ENCODE measurements at places on chromosomes 1 and 21.

DNA sequence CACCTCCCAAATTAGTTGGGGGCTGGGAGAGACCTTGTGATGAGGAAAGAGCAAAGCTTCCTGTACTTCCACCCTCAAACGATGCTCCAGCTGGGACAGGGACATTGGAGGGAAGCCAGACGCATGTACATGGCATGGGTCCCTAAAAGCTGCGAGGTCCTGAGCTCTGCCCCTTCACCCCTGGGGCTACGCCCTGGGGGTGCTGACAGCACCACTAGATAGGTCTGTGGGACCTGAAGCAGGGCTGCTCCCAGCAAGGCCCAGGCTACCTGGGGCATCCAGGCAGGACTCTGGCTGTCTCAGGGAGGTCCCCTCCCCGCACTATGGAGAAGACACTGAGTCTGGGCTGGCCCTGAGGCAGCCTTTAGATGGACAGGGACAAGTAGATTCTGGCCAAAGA, 83.4 kb downstream of the DMRTB1 start:
- DNase-seq, result no peak

- DNase-seq, result no peak
Observed at GRCh38 chr1:176118985-176119384, 88.1 kb downstream of the COP1 start.

GRCh38 chr1:15262706-15263105, 15.7 kb downstream of the FHAD1 start:
- DNase-seq, result no peak

DNA sequence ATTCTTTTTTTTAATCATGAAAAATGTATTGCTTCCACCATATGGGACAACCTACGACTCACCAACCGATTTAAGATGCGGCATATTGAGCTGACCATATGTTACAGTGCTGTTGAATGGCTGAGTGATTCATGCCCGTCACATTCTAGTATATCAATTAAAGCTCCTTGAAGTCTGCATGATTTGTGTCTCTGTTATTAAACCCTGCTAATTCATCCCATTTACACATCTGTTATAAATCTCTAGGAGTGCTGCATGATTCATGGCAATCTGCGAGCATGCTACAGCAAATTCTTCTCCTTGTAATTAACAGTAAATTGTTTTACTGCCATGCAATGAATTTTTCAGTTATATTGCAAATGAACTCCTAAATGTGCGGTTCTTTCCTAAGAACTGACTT, 239.8 kb downstream of the USH2A start:
- no peak for DNase-seq

- no peak for DNase-seq
Observed at GRCh38 chr21:26599261-26599660, 26.2 kb upstream of the CYYR1 start.

DNA sequence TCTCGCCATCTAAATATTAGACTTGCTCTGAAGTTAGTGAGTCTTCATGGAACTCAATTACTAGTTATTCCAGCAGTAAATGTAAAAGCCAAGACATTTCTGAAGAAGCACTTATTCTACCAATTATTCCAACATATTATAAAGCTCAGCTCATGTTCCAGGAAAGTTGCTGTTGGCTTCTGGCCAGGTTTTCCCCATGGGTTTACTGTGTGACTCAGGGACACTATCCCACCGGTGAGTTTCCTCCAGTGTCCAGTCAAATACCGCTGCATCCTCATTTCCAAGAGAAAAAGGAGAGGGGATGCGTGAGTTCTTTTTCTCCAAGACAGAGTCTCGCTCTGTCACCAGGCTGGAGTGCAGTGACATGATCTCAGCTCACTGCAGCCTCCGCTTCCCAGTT, 9.2 kb upstream of the HHIPL2 start:
- DNase-seq, result no peak

DNA sequence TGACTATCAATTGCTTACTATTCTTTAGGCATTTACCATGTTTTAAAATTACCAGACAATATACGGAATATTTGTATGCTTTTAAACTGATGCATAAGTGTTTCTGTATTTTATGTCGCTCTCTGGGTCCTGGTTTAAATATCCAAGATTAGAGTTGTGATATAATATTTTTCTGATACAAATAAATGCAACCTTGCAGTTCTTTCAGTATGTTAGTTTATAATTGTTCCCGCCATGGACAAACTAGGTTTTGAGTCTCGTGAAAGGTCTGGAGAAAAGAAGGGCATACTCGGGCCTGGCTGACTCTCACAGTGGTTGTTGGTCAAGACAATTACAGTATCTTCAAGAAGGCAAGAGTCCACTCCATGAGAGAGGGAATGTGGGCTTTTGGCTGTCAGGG, 72.6 kb upstream of the AJAP1 start:
- no peak for DNase-seq

GRCh38 chr1:60487565-60488345, 414.2 kb upstream of the C1orf87 start:
- DNase-seq, result no peak

- no peak for DNase-seq
Observed at GRCh38 chr1:32073299-32074229, 825 bp downstream of the TMEM39B start.

GRCh38 chr1:65538086-65538485, 117.6 kb downstream of the LEPR start:
- DNase-seq, result no peak

DNA sequence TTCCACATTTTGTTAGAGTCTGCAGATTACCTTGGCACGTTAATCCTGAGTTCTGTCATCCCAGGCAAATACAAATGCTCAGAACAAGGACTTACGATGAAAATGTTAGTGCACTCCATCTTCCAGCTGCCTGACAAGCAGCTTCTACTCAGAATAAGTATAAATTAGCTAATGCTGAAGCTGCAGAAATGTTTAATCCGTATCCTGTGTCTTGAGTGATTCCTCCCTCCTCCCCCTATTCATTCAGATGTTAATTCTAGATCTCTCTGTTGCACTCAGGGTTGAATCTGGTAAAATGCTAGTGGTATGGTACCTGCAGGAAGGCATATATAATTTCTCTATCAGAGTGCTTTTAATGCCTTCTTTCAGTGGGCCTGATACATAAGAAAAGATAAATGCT, 39.8 kb downstream of the CNN3 start:
- DNase-seq, result no peak

- no peak for DNase-seq
Observed at GRCh38 chr1:215761446-215761845, 194.3 kb downstream of the KCTD3 start.

GRCh38 chr1:23732363-23733224, 10.7 kb upstream of the ELOA start:
- no peak for DNase-seq

DNA sequence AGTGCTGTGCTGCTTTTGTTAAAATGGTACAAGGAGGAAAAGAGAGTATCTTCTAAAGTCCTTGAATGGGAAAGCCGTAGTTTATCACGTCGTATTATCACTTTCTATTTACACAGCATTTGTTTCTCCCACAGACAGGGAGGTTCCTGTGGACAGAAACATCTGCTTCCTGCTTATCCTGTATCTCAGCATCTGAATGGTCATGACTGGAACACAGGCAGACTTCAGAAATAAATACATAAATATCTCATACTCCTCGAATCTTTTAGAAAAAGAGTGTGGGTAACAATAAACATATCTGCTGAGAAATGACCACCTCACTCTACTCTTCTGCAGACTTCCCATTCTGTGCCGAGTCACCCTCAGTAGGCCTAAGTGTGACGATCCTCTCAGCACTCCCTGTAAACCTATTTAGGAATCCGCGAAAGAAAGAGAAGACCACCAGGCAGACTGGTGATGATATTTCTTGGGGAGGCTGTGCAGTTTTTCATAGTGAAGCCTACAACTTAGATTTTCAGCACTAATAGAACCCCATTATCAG, 393.5 kb downstream of the SMYD3 start:
- no peak for DNase-seq

- DNase-seq, result no peak
Observed at GRCh38 chr1:80083892-80084291, 1077.4 kb upstream of the ADGRL4 start.

GRCh38 chr1:7444363-7444762, 326.7 kb upstream of the VAMP3 start:
- no peak for DNase-seq

DNA sequence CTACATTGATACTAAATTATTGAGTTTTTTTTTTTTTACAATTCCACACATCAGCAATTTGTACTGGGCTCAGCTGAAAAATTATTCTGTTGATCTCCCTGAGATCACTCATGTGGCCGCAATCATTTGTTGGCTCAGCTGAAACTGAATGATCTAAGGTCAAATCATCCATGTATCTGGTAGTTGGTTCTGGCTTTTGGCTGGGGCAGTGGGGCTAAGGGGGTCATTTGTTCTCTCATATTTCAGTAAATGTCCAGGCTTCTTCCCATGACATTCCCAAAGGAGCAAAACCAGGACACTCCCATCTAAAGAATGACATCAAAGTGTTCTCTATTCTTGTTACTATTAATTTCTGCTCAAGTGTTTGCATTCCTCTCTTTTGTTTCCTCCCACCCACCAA, 806.7 kb upstream of the ADGRL2 start:
- DNase-seq, result no peak

- DNase-seq, result no peak
Observed at GRCh38 chr1:208233978-208234377, 10.2 kb downstream of the PLXNA2 start.

DNA sequence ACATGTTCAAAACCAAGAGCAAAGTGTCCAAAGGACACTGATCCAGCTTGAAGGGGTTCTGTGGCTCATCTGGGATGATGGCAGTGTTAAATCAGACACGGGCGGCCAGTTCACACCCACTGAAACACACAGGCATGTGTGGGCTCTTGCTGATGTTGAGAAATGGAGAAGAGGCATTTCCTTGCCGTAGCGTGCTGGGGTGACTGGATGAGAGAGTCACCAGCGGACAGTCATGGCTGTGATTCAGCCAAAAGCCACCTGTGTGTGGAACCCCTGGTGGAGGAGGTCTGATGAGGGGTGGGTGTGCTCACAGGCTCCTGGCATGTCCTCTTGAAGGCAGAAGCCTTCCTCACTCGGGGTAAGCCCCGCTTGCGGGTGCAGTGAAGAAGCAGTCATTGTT, 7.2 kb downstream of the C1orf35 start:
- DNase-seq, result no peak

GRCh38 chr1:54335755-54336108, 70.5 kb downstream of the SSBP3 start:
- DNase-seq, result no peak

DNA sequence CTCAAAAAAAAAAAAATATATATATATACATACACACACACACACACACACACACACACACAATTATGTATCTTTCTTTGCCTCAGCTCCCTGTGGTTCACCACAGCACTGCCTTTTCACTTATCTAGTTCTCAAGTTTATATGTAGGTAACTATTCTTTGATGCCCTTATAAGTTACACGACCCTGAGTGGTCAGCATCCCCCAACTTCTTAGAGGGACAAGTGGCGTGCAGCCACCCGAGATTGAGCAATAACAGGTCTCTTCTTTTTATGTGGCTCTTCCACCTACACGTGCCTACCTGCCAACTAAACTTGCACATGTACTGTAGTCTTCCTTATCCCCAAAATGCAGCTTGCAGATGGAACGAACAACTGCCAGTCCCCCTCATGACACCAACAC, 120.8 kb downstream of the GABPA start:
- no peak for DNase-seq

DNA sequence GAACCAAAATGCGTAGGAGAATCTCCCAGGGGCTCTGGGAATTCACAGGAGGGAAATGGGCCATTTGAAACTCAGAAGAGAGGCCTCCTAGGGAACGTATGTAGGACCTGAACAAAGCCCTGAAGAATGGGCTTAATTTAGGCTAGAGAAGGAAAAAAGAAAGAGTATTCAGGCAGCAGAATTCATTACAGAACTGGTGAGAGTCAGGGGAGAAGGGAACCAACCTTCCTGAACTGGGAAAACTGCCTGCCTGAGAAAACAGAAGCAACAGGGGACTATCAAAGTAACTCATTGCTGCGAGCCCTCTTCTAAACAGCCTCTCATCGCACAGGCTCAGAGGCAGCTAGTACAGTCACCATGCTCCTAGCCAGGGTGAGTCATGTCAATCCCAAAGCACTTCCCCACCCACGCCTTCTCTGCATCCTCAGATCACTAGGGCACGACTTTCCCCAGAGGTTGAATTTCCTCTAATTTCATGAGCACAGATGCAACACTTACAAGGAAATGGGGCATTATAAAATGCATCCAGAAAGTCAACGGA, 98.1 kb downstream of the ADSS2 start:
- no peak for DNase-seq

GRCh38 chr1:14852291-14852690, 253.8 kb downstream of the KAZN start:
- DNase-seq, result no peak

- no peak for DNase-seq
Observed at GRCh38 chr1:6373961-6374720, 19.4 kb downstream of the ACOT7 start.

- no peak for DNase-seq
Observed at GRCh38 chr1:52125736-52126359, 16.0 kb upstream of the ZFYVE9 start.

DNA sequence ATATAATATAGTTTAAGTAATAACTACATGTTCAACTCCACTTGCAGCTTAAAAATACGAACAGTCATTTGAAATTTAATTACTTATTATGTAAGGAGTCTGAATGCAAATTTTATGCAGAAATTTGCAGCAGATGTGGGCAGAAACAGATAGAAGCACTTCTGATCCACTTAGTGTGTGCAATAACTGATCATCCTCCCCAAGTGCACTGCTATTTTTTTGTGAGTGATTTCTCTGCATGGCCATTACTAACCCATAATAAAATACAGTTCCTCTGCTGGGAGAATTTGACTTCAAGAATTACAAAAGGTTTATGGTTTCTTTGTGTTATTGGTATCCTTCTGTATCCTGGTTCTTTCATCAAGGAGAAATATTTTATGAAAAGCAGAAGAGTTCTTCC, 611.5 kb upstream of the RGS18 start:
- DNase-seq, result no peak

- DNase-seq, result no peak
Observed at GRCh38 chr21:25487046-25487594, 120.2 kb downstream of the MRPL39 start.

DNA sequence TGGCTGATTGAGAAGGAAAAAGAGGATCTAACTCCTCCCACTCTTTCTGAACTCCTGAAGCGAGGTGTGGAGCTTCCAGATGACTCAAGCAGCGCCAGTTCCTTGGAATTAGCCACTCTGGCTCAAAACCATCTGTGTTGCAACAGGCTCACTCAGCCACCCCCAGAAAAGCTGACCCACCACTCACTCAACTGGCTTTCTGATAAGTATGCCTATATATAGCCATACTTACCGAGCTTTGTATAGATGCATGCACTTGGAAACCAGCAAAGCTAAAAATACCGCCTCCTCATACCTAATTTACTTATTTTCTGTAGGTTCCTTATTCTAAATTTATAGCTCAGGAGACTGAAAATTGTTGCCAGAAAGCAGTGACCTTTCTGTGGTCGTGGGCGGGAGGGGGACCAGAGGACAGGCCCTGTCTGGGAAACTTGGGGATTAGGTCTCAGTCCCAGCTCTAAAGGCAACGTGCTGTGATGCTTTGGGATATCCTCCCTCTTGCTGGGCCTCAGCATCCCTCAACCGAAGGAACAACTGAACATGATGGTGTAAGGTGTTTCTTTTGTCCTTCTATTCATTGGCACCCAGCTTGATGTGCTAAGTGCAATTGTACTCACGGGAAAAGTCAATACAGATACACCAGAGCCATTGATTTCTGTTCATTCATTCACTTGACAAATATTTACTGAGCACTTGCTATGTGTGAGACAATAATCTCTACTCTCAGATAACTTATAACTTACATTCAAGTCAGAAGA, 65.7 kb downstream of the NENF start:
- no peak for DNase-seq

Measured in naive thymus-derived CD4-positive, alpha-beta T cell (primary cell).